NCI-H1436 (cell line): ENCODE measurements at places on chromosomes 6 and 20.

DNA sequence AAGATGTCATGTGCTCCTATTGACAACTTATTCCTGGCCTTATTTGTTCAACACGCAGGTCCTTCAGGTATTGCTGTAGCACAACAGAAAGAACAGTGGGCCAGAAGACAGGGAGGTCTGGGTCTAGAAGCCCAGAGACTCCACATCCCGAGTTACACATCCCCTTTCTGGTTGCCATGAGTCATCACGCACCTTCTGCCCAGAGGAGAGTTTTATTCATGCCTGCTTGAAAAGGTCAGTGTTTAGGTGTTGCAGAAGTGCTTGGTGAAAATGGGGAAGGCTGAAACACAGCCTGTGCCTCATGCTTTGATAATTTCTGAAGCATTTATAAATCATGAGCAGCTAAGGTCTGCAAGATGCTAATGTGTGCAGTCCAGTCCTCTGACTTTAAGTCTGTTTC, 256.4 kb downstream of the GMPR start:
- no peak for DNase-seq

- no peak for DNase-seq
These were observed 176.9 kb upstream of the CITED2 start for GRCh38 chr6:139551376-139551775.

DNA sequence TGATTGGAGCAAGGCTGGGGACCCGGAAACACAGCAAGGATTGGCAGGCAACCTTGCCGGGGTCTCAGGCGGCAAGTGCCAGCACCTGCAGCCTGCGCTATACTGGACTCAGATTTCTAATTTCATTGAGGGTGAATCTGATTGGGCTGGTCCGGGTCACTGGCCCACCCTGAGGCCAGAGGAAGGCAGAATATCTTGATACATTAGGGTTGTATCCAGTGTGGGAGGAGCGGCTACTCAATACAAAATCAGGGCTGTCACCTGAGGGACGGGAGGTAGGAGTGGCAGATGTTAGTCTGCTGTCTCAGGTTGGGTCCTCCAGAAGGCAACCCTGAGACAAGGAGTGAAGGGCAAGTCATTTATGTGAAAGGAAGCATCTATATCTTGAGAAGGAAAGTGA, 40.7 kb downstream of the BFSP1 start:
- DNase-seq = no peak

GRCh38 chr6:122075084-122075838, 324.2 kb upstream of the HSF2 start:
- no peak for DNase-seq

- no peak for DNase-seq
These were observed 586.8 kb upstream of the JAG1 start for GRCh38 chr20:11260611-11261010.

DNA sequence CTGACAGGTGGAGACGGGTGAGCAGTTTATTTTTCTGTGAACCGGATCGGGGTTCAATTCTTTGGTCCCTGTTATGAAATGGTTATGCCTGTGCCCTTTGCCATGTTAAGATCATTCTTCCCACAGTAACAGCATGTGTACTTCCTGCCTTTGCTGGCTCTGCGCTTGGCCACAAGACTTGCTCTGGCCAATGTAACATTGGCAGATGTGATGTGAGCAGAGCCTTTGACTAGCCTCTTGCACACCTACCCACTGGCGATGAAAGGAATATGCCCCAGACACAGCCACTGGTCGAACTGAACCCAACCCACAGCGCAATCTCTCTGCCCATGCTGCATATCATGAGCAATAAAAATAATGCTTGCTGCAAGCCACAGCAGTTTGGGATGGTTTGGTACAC, 31.9 kb downstream of the JAG1 start:
- DNase-seq = no peak
